ENCODE measurements at places on chromosomes 3 and 15.

GRCh38 chr3:111621535-111621934 lies 26.4 kb upstream of the ZBED2 start:
- DNase-seq = no peak

- no peak for DNase-seq
Measured at GRCh38 chr3:14900881-14901873, 46.2 kb upstream of the NR2C2 start.

DNA sequence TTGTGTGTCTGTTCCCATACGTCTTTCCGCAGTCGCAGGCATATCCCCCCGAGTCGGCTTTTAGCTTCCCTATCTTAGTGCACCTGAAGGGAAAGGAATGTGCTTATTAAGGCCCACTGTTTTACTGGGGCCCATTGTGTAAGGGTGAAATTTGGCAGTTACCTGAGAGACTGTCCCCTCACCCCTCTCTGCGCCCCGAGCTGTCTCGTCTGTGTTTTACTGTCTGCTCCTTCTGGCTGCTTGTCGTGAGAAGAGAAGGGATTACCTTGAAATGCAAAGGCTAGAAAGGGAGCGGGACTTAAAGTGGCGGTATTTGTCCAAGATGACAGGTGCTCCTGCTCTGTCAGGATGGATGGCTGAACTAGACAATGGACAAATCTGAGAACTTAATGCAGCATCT lies 233.0 kb upstream of the POU1F1 start:
- DNase-seq = no peak

DNA sequence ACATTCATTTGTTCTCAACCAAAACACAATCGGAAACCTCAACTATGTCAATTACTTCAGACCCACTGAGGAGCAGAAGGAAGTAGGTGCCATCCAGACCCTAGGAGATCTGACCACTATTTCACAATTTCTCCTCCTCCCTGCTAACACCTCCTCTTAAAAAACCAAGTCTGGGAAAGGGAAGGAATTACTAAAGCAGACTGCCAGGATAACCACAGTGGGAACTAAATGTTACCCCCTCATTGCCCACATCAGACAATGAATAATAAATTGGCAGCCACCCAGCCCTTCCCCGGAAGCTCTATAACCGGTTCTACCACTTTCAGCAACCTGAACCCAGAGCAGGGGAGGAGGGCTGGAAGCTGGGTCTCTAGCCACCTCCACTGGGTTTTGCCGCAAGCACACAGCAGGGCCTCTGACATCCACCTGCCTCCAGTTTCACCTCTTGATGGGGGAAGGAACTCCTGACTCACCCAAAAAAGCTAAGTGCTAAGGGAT lies 17.6 kb downstream of the C15orf62 start:
- DNase-seq = peak; percentile 68

GRCh38 chr3:49498239-49498638 lies 28.2 kb downstream of the DAG1 start:
- DNase-seq = no peak

DNA sequence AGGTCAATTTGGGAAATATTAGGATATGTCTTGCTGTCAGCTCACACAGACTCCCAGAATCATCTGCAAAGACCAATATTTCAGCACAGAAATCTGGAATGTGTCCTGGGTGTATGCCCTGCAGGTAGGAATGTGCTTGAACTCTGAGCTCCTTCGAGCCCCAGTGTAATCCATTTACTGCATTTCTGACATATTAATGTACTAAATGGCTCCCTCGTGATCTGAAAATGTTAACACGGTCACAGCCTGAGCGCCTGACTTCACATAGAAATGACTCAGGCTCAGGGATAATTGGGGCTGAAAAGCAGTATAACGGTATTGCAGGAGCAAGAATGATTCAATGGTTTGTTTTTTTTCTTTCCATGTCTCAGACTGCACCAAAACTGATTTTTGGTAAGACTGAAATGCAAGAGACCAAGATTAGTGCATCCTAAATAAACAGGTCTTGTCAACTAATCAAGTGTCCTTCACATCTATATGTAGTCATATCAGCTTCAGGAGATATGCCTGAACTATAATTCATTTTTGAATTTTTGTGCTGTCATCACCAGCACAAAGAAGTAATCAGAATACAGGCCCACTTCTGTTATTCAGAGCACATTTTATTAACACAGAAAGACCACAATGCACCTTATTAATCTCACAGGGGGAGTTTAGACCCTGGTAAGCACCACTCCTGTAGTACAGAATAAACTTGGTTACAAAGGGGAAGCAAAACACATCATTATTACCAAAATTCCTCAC lies 49.8 kb downstream of the DCLK3 start:
- DNase-seq = peak; percentile 75

DNA sequence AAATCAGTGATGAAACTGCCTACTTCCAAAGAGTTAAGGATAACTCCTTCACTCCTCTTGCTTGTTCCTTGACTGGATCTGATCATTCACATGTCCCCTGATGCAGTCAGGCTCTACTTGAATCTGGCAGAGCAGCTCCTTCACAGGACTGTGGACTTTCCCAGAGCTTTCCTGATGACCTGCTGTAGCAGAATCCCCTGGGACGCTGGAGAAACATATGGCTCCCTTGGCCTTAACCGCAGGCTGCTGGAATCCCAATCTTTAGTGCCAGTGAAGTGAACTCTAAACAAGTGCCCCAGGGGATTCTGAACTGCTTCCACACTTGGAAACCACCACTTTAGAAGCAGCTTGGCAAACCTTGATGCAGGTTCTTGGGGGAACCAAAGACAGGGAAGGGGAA lies 217.8 kb downstream of the CHST2 start:
- no peak for DNase-seq

DNA sequence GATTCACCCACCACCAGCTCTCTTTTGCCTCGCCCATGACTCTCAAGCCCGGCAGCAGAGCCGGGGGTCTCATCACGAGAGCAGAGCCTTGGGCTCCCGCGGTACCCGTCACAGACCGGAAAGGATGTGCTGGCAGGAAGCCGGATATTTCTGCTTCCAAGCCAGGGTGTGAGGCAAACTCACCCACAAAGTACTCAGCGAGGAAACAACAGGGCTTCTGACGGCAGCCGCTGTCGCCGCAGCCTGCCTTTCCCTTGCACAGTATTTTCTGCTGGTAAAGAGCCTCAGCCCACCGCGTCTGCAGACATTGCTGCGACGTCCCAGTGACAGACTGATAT lies 119.9 kb downstream of the NSMCE3 start:
- DNase-seq = no peak

GRCh38 chr3:55532806-55533205 lies 45.7 kb upstream of the WNT5A start:
- DNase-seq = no peak

DNA sequence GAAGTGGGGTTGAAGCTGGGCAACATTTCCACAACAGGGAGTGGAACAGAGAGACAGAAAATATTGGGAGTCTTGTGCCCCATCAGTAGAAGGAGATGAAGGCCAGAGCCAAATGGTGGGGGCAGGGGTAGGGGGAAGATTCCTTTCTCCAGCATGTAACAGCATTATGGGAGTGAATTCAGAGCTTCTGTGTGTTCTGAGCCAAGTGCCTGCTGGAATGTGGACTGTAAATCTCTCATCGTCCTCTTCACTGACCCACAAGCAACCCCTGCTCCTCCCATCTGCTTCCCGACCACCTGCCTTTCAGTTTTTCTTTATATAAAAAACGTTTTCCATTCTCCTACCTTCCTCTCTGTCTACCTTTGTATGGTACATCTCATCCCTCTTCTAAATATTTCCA lies 344.2 kb upstream of the TPRG1 start:
- peak; percentile 51 for DNase-seq

- no peak for DNase-seq
Measured at GRCh38 chr15:63638839-63639238, 41.7 kb downstream of the FBXL22 start.

DNA sequence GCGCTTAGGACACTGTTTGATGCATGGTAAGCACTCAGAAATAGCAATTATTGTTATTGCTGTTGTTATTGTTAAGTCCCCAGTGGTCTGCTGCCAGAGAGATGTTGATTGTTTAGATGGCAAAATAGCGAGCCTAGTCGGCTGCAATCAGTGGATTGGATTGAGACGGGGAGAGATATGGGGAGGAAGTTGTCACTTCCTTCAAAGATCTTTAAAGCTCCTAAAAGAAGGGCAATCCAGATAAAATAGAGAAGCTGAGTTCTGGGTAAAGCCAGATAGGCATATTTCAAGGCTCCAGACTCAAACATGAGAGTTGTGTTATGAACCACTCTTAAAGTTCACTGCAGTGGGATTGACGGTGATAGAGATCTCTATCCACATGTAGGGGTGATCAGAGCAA lies 64.5 kb downstream of the RYR3 start:
- no peak for DNase-seq

DNA sequence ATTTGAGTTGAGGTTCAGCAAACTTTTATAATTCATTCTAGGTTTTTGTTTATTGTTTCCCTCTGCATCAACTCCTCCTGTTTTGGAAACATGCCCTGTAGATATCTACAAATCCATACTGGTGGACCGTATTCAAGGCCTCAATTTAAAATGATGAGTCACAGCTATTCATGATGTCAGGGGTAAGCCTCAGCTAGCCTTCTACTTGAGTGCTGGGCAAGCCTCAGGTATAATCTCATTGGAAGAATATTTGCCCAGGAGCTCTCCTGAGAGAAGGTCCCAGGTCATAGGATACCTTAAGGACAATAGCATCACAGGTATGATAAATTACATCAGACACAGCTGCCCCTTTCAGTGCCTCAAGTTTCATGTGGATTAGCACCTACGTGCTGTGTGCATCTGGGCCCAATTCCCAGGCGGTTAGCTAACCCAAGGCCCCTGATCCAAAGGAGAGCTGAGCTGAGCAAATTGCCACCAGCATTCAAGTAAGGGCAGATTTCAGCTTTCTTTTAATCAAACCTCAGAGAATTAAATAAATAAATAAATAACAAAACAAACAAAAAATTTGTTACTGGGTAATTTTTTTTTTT lies 87.5 kb downstream of the KCNMB2 start:
- no peak for DNase-seq

DNA sequence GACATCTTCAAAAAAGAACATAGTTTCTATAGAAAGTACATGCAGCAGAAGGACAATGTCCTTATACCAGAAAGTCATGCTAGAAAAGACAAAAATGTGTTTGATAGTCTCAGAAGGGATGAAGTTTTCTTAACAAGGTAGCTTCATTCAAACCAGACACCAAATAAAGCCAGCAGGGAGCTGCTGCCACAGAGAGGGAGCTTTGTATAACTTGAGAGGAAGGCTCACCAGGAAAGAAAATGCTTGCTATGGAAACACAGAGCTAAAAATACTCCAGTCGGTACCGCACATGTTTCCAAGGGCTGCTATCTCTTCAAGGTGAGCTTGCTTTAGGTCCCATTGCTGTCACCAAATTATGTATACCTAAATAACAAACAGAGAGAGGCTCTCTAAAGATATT lies 1074.8 kb upstream of the ALCAM start:
- no peak for DNase-seq

- no peak for DNase-seq
Measured at GRCh38 chr3:123365450-123366143, 83.3 kb downstream of the ADCY5 start.
